ENCODE measurements at places on chromosomes 3 and 15.

- no peak for DNase-seq
Measured at GRCh38 chr15:68536331-68537095, 42.3 kb upstream of the CORO2B start.

GRCh38 chr15:69830430-69830829 lies 267.3 kb downstream of the TLE3 start:
- DNase-seq: no peak

DNA sequence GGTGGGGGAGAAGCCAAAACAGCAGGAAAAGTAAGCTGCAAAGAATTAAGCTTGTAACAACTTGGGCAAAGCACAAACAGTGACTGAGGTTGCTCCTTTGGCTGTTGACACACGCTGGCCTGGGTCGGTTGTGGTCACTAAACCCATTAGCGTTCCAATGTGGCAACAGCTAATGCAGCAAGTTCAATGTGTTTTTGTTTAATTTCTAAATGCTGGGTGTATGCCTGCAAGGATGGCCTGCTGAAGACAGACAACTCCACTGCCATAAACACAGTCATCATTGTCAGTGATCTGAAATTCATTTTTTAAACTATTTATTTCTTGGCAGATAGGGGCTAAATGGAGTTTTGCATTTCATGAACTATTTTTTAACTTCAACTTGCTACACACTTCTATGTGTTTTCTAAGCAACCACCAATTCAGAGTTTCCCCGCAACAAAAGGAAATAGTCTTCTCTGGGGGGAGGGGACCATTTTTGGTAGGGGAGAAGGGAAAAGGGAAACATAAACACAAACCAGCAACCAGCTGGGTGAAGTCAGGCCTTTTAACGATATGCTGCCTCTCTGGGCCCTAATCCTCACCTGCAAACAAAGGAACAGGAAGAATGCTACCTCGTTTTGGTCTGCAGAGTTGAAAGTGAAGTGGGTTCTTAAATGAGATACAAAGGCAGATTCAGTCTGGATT lies 34.8 kb upstream of the WNT5A start:
- DNase-seq: no peak

GRCh38 chr3:131081224-131081623 lies 54.5 kb downstream of the NEK11 start:
- DNase-seq: no peak

DNA sequence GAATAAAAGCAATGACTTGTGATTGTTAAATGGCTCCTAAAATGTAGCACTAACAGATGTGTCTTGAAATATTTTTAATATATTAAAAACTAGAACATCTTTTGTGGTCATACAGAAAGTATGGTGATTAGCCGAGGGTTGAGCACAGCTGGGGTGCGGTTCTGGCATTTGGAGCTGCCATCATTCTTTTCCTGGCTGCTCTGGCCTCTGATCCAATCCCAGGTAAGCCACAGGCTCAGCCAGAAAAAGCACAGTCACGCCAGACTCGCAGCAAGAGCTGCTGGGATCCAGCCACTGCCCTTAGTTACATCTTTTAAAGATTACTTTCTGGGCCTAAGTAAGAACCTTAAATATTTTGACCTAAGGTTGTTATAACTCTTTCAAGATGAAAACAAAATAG lies 196.8 kb downstream of the PLCL2 start:
- no peak for DNase-seq

DNA sequence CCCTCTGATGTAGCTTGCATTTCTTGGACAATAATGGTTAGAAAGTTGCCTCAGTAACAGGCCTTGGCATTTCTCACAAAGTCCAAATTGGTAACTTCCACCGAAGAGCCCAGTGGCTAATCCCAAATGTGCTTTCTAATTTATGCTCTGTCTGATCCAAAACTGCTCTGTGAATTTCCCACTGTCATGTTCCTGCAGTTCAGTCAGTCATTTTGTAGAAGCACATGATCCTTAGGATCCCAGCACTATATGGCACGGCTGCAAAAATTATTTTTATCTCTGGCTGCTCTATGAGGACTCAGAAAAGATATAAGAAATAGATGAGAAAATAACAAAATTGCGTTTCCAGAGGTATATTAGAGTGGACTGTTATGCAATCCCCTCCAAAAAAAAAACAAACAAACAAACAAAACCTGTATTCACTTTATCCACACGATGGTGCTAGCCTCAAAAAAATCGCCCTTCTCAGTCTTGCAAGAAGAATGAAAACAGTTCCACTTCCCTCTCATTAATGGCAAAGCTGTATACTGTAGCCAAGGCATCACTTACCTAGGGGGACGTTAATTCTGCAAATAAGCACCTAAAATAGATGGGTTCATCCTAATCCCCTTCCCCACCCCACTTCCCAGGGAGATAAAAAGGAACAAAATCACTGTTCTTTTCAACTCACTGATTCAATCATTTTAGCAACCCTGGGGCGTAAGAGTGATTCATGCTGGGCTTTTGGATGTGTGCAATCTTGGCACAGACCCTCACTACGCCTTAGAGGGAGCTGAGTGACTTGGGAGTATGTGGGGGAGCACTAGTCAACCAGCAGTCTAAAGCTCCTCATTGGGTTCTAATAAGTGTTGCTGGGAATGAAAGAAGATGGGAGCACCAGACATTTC lies 61.3 kb downstream of the TMCO5A start:
- peak; percentile 10 for DNase-seq

GRCh38 chr3:156689608-156690007 lies 15.2 kb downstream of the TIPARP start:
- no peak for DNase-seq

DNA sequence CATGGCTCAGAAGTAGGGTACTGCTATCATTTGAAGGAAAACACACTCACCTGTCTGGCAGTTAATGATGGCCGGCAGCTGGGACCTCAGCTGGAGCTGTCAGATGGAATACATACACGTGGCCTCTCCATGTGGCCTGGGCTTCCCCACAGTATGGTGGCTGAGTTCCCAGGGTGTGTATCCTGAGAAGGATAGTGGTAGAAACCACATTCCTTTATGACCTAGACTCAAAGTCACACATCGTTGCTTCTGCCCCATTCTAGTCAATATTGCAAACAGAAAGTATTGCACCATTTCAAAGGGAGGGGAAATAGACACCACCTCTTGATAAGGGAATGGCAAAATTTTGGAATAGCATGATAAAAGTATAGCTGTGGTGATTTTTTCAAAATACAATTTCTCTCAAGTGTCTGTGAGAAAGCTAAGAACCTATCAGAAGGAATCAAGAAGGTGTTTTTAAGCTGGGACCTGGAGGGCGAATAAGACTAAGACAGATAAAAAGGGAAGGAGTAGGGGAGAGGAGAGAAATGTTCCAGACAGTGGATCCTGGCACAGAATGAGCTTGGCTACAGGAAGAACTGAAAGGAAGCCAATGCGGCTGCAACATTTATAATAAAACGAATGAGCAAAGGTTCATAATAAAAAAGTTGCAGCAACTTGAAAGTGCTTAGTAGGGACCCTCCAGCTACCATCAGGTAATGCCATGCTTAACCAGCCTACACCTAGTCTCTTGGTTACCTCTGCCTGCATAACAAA lies 40.1 kb upstream of the GALNT15 start:
- no peak for DNase-seq

DNA sequence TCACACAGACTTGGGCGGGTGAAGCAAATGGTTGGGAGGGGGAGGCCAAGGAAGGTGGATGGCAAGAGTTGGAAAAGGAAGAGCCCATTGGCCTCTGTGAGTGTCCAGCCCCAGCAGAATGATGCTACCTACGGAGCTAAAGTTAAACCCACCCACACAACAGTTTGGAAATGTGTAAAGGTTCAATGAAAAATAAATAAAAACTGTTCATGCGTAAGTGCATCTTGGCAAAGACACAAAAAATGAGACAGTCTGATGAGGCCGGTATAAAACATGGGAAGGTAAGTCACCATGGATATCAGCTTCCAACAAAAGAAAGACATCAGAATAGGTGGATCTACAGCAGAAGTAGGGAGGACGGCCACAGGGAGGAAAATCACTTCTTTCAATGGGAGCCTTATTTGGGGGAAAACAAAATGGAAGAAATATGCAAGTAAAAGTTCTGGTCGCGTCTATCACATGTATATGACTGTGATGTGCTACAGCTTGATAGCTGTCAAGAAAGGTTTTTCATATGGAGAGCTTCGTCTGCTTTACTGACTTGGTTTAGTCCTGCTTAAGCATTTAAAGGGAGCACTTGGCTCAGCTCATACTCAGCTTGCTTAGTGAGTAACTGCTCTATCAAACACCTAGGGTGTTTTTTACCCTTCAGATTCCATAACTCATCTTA lies 82.8 kb downstream of the TIGIT start:
- DNase-seq: no peak

- DNase-seq: no peak
Measured at GRCh38 chr3:37935290-37935668, 55.3 kb upstream of the VILL start.

GRCh38 chr3:11019116-11019819 lies 26.7 kb downstream of the SLC6A1 start:
- DNase-seq: no peak

GRCh38 chr3:39150148-39150802 lies 3.1 kb downstream of the CSRNP1 start:
- no peak for DNase-seq

- no peak for DNase-seq
Measured at GRCh38 chr3:131047582-131047981, 20.9 kb downstream of the NEK11 start.

DNA sequence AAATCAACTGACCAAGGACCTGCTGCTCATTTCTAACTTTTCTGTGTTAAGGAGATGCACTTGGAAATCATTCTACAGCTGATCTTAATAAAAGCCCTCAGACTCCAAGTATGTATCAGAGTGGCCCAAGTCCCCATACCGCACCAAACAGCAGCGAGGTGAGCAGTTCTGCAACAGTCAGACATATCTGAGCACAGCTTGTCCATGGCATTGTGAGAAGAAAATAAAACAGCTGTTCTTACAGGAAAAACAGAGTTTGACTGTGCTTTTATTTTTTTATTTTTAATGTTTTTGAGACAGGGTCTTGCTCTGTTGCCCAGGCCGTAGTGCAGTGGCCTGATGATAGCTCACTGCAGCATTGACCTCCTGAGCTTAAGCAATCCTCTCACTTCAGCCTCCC lies 131.8 kb downstream of the ADAMTS9 start:
- no peak for DNase-seq
